CD4-positive, alpha-beta memory T cell (primary cell): ENCODE measurements at places on chromosomes 3 and 15.

GRCh38 chr15:37777006-37777405, 157.4 kb upstream of the TMCO5A start:
- DNase-seq, result no peak

GRCh38 chr15:25060996-25061620, 106.3 kb downstream of the SNRPN start:
- DNase-seq, result no peak

- no peak for DNase-seq
Observed at GRCh38 chr3:155670335-155670734, 74.5 kb downstream of the PLCH1 start.

GRCh38 chr15:39235084-39235795, 345.6 kb upstream of the THBS1 start:
- no peak for DNase-seq

DNA sequence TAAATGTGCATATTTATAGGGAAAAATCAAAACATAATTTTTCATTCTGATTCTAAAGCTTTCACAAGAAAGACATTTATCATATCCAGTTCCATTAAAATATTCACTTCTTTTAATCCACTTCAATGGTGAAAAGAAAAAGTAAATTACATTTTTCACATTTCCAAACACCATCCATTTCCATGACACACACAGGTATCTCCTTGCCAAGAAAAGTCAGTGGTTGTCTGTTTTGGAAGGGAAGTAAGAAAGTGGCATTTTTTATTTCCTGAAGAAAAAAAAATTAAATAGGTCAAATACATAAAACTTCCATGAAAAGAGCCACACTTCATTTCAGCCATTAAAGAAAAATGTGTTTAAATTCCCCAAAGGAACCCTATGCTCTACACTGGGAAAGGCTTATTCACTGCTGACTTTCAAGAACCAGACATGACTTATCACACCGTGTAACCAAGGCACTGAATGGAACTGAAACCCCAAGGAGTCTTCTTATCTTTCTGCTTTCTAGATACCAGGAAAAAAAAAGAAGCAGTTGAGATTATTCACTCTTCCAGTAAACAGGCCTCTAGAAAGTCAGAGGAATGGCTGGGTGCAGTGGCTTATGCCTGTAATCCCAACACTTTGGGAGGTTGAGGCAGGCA, 44.5 kb downstream of the OSBPL10 start:
- no peak for DNase-seq

DNA sequence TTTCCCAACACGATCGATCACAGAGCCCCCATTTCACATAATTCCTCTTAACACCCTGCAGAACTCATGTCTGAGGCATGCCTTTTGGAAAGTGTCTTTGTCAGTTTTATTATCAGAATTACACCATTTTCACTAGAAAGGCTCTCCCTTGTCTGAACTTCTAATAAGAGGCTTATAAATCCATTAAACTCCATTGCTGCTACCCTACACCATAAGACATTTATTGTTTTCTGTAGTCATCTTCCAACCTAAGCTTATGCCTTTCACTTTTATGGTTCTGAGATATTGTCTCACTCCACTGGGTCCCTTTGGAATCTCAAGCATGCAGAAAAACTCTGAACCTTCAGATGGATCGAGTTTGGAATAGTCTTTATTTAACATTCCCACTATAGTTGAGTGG, 50.2 kb upstream of the TPM1 start:
- no peak for DNase-seq

- no peak for DNase-seq
Observed at GRCh38 chr15:65512189-65512588, 5.3 kb downstream of the DPP8 start.

DNA sequence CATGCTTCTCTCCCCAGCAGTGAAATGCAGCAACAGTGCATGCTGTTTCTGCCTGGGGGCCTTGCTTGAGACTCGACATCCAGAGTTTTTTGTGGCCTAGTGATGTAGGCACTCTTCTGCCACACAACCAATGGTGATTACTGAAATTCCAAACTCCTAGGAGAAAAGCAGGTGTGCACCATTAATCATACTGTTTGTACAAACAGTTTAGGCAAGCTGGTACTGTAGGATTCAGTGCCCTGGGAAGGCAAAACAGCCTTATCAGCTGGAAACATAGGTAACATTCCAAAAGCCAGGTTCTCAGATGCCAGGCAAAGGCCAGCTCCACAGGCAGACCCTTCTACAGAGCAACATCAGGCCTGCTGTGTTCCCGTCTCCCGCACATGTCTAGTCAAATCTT, 17.5 kb upstream of the RBP1 start:
- no peak for DNase-seq

DNA sequence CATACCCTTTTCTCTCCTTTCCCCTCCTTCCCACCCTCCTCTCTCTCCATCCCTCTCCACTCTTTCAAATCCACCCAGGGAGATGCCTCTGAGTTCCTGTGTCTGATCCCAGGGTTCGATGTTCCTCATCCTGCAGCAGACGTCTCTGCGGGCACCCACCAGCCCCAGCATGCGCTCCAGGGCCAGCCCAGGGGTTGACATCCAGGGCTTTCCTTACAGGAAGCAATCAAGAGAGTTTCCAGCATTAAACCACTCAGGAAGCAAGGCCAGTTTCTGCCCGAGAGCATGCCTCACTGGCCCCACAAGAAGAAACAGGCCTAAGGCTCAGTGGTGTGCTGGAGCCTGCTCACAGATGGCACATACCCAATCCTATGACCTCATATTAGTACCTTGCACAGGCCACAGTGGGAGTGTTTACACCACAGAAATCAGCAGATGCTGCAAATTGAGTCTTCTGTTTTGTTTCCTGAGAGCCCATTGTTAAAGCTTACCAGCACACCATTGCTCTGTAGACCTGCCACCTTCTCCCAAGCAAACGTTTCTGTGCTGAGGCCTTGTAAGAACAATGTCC, 13.2 kb downstream of the SLC6A1 start:
- no peak for DNase-seq

DNA sequence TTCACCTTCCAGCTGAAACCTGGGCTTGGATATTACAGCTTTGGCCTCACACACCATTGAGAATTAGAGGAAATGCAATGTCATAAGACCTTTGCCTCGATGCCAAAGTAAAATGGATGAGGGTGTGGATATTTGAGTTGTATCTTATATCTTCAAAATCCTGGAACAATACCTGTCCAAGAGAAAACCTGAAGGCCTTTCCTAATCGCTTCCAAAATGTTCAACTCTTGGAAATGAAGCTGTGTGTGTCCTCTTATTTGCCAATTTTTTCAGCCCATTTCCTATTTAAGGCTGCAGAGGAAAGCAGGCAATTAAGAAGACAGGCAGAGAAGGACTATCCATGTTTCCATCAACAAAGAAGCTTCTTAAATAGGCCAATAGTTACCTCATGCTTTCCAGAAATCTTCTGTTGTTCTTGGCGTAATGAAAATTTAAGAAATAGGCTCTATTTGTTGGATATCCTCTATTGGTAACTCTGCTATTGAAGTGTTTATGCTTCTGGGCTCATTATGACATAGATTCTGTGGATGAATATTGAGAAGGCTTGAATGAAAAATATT, 99.5 kb upstream of the ZBTB20 start:
- no peak for DNase-seq

- no peak for DNase-seq
Observed at GRCh38 chr3:133835961-133836360, 30.3 kb downstream of the SRPRB start.

GRCh38 chr15:90895571-90896117, 7.5 kb upstream of the MAN2A2 start:
- no peak for DNase-seq

DNA sequence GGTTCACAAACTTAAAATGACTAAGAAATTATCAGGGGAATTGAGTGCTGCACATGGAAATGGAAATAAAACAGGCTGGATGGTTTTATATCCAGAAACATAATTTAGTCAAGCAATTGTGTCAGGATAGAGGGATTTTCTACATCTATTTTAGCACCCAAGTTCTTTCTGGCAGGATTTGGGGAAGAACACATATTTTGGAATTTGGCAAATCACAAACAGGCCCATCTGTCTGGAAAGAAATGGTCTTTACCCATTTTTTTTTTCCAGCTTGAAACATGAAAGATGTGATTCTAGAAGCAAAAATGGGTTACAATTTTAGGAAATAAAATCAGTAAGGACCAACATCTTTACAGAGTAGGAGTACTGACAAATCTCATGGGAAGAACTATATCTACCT, 14.4 kb upstream of the UNC13C start:
- no peak for DNase-seq

DNA sequence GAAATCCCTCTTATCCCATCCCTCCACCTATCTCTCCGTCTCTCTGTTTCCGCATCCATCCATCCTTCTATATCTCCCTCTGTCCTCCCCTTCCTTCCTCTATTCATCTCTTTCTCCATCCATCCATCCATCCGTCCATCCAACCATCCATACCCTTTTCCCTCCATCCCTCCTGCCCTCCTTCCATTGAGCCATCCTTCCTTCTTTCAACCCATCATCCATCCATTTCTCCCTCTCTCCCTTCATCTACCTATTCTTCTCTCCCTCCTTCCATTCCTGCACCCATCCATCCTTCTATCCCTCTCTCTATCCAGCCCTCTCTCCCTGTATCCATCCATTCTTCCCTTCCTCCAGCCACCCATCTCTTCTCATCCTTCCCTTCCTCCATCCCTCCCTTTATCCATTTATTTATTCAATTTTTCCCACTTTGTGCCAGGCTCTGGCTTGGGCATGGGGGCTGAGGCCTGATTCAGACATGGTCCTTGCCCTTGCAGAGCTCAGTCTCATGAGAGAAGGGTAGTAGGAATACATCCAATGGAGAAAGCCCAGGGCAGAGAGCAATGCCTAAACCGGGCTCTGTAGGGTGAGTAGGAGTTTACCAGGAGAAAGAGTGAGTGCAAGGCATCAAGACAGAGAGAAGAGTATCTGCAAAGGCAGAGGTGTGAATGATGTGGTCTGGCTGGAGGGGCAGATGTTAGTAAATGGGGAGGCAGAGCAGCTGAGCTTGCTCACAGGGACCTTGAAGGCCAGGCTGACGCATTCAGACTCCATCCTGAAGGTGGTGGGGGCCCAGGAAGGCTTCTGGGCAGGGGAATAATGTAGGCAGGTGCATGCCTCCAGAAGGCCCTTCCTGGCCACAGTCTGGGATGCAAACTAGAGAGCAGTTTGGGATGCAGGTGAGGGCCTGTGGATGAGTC, 19.5 kb upstream of the FBLN2 start:
- no peak for DNase-seq

DNA sequence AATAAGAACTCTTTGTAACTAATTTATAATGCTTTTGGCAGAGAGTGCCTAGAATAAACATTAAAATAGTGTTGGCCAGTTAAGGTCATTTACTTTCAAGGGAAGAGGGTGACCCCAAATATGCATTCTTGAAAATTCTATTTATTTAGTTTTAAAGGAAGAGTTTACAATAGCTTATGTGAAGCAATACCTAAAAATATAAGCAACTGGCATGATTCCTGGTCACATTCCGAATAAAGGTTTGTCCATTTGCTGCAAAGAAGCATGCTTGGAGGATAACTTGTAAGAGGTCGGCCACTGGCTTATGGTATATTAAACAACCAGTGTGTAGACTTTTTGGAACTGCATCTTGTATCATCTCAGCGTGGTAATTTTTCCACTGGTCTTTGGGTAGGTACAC, 10.2 kb downstream of the MITF start:
- DNase-seq, result no peak

- no peak for DNase-seq
Observed at GRCh38 chr15:74365598-74366445, 1.6 kb downstream of the CYP11A1 start.

DNA sequence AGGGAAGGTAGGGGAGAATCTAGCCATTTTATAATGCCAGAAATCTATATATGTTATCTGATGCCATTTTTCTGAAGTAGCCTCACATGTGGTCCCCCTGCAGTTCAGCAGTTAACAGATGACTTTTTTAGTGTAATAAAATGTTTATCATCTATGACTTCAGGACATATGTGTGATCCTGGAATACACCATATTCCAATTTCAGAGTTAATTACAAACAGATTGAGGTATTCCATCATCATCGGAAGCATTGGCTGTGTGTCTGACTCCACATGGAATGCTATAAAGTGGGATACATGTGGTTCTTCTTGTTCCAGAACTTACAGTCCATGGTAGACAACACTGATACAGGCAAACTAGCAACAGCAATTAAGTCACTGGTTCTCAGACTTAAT, 45.9 kb upstream of the LIMD1 start:
- no peak for DNase-seq

GRCh38 chr3:82033186-82033585, 271.7 kb upstream of the GBE1 start:
- DNase-seq, result no peak

GRCh38 chr15:90178468-90179435, 22.4 kb upstream of the SEMA4B start:
- DNase-seq, result no peak

GRCh38 chr3:122074621-122075265, 19.6 kb downstream of the CD86 start:
- no peak for DNase-seq

GRCh38 chr3:174397848-174398247, 461.3 kb upstream of the NAALADL2 start:
- DNase-seq, result no peak

DNA sequence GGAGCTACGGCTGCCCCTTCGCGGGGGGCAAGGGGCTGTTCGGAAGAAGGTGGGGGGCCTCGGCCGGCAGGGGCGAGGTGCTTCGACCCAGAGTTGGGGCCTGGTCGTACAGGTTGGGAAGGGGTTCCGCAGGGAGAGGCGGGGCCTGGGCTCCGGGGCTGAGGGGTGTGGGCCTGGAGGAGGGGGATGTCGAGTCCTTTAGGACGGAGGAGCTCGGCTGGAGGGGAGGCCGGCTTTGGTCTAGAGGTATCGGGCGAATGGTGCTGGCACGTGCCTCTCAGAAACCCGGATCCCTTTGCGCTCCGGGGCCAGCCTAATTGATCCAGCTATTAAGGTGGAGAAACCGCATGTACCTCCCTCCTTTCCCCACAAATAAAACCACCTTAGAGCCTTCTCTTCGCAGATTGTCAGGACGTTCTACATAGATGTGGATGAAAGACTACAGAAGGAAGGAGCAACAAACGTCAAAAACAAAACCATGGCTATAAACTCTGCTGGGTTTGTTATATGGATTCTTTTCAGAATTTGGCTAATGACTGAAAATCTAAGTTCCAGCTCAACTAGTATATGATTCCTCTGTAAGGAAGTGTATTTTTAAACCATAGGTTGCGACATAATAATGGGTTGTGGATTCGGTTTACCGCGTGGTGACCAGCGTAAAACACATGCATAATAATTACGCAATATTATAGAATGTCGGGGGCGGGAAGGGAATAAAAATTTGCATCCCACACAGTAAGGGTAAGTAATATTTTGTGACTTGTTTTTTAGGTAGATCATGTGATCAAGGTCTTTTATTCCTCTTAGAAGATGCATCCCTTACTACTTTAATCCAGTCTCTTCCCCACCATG, 644 bp upstream of the NGLY1 start:
- DNase-seq, result no peak

DNA sequence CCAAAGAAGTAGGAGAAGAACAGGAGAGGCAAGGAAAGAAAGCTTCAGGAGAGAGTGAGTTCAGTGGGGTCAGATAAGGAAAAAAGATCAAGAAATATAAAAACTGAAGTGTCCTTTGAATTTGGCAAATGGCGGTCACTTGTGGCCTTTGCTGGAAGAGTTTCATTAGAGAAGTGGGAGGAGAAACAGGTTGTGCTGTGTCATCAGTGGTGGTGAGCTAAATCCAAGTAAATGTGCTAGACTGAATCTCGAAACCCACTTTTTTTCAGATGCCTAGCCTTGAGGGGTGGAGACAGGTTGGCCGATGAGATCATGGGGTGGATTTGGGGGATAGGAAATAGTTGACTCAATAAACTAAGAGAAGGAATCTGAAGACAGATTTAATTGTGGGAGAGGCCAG, 43.7 kb downstream of the CHRD start:
- no peak for DNase-seq

GRCh38 chr3:73073091-73073707, 11.7 kb downstream of the EBLN2 start:
- DNase-seq, result no peak
